CD4-positive, alpha-beta T cell treated with Interleukin-4 for 4 hours (primary cell): ENCODE measurements at places on chromosomes 12 and 14.

DNA sequence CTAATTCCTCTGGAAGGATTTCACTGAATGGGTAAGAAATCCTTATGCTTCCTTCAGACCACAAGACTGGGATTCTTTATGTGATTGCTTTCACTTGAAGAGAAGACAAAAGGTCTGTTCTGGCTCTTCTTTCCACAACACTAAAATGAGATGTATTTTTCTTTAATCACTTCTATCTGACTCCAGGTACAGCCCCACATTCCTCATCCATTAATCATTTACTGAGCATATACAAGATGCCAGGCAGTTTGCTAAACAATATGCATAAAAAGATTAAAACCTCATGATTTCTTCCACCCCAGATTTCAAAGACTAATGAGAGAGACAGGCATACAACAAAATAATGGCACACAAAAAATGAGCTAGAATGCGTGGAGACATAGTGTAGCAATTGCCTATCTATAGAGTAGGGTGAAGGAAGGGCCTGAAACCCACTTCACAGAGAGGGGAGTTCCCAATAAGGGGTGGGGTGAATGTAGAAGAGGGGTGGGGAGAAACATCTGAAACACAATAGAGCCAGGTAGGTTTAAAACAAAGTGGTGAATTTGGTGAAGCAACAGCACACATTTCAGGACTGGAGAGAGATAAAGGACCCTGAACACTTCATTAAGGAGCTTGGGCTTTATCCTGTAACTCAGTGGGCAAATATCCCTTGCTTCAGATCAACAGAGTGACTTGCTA, 65.1 kb upstream of the PRB2 start:
- DNase-seq: no peak

GRCh38 chr12:66813137-66813892, 134.4 kb upstream of the GRIP1 start:
- no peak for DNase-seq

DNA sequence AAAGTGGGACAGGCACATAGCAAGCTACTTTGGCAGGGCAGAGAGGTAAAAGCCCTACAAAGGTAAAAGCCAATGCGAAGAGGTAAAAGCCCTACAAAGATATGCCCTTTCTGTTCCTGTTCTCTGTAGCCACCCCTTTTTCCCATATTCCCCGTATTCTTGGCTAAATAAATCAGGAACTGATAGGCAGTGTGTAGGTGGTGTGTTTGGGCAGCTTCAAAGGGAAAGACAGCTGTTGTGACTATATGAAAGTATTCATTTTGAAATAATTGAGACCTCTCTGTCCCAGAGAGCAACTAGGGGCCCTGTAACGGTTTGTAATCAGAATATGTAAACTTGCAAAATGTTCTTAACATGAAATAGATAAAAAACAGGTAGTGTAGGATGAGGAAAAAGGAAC, 11.3 kb upstream of the SLC41A2 start:
- no peak for DNase-seq

DNA sequence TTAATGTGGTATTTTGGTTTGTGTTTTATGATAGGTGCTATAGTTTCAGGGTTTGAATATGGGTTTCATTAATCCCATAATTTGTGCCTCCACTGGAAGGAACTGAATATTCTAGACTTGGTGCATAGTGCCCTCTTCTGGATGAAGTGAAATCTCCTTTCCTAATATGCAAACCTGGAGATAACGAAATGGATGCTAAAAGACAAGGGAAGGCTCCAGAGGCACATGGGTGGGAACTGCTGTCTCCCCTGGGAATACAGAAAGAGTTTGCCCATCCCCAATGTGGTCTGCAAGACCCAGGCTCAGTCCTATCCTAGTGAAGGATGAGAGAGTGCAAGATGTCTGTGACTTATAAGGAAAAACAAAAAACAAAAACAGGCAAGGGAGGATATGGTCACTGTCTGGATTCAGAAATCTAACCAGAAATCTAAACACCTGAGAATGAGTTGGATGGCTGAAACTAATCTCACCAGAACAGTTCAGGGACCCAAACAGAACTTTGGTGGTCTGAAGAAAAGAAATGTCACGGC, 142.3 kb upstream of the TMPO start:
- peak; percentile 7 for DNase-seq

DNA sequence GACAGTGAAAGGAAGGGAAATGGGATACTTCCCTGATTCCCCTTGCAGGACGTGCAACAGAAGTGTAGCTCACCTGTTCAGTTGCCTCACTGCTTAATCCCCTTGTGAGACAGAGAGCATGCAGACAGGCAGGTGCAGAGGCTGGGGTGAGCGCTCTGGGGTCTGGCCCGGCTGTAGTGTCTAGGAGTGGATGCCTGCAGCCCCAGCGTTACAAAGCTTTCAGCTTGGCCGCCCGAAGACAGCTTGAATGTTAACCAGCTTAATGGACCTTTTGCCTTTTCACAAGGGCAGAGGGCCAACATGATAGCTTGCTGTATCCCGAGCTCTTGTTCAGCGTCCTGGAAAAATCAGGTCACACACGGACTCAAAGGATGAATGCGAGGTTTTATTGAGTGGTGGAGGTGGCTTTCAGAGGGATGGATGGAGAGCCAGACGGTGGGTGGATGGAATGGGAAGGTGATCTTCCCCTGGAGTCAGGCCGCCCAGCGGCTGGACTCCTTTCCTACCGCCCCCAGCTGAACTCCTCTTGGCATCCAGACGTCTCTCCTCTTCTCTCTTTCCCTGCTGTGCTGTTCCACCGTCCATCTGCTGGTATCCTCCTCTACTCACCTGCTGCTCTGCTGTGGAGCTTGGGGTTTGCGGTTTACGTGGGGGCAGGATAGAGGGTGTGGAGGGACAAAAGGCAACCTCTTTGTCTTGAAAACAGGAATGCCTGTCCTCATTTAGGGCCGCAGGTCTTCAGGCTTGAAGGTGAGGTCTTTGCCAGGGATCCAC, 86.2 kb upstream of the RESF1 start:
- DNase-seq: no peak

DNA sequence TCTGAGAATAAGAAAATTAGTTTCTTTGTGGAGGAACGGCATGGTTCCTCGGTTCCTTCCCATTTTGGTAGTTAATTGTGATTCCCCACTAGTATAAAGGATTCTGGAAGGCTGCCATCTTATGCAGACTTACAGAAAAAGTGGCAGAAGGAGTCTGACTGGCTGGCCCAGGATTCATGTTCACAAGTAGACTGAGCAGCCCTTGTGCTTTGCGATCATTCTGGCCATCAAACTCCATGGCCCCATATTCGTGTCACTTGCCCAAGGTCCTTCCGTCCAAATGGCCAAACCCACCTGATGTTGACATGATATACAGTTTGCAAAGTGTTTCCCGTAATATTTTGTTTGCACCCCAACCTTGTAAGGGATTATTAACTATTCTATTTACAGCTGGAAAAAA, 297.2 kb upstream of the AMIGO2 start:
- DNase-seq: no peak

GRCh38 chr14:74635847-74636246, 23.8 kb upstream of the LTBP2 start:
- no peak for DNase-seq

GRCh38 chr12:67921286-67921685, 68.0 kb upstream of the IFNG-AS1 start:
- DNase-seq: no peak

GRCh38 chr12:104055686-104056388, 5.8 kb upstream of the GLT8D2 start:
- no peak for DNase-seq

GRCh38 chr12:29212682-29213403, 63.8 kb downstream of the FAR2 start:
- no peak for DNase-seq

GRCh38 chr12:87930033-87930432, 99.2 kb downstream of the C12orf50 start:
- DNase-seq: no peak

DNA sequence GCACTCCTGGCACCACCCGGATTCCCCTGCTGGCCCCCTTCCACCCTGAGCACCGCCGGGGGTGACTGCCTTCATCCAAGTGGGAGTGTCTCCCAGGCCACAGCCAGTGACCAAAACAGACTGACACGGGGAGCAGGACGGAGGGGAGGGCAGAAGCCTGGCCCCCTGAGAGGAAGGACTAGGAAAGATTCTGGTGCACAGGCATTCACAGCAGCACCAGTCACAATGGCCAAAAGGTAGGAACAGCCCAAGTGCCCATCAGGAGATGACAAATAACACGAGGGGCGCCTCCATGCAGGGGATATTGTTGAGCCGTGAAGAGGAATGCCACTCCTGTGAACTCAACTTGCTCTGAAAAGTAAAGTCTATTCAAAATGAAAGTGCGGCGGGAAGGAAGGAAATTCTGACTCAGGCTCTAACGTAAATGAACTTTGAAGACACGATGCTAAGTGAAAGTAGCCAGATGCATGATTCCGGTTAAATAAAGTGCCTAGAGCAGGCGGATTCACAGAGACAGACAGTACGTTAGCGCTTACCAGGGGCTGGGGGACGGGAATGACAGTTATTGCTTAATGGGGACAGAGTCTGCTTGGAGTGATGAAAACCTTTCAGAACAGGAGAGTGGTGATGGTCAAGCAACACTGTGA, 146.1 kb upstream of the NCOR2 start:
- peak; percentile 80 for DNase-seq

DNA sequence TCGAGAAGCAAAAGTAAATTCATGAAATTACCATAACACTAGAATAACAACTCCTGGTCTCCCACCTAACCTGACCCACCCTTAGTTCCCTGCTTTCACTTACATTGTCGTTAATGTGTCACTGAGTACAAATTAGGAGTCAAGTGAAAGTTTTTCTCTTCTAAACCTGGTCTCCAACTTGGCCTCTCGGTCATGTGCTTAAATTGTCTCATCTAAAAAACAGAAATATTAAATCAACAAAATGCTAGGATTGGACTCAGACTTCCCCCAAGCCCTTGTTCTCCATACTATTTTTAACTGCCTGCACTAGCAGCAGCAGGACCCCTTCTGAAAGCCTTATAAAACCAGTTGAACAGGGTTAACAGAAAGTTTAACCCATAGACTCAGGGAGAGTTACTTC, 1.8 kb upstream of the BTG1 start:
- no peak for DNase-seq

DNA sequence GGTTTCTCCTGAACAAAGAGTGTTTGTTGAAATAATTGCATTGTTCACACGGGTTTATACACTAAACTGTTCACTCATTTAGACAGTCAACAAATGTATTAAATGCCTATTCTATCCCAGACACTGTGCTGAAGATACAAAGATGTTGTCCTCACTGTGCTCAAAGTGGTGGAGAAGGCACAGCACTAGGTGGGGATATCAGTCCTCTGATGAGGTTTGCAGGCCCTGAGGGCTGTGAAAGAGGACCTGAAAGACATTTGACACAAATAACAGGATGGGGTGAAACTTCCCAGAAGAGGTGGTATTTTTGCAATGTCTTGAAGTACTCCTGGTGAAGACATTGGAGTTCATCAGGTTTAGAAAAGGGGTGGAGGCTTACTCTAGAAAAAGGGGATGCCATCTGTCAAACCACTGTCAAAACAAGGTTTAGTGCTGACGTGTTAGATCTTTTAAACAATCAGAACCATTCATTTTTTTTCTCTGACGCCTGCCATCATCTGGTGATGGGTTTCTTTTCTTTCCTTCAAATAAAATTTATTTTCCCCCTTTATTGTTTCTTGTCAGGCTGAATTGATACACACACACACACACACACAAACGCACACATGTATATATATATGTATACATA, 69.5 kb downstream of the ACSS3 start:
- no peak for DNase-seq

- no peak for DNase-seq
Observed at GRCh38 chr14:67112344-67112743, 76.9 kb upstream of the GARIN2 start.

GRCh38 chr14:103854017-103854808, 6.8 kb upstream of the PPP1R13B start:
- DNase-seq: no peak

DNA sequence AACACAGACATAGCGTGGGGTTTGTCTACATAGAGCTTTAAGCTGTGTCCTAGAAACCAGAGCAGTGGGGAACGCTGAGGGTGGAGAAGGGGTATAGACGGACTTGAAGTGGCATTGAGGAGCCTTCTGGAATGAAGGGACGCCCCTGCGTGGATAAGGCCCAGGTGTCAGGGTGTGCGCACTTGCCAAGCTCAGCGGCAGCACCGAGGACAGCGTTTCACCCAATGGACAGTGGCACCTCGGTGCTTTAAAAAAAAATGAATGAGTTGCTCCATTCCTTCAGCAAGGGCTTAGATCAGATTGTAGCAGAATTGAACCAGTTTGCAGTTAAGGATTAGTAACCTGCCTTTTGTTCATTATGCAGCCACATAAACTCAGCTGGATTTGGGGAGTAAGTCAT, 33.6 kb upstream of the MMP17 start:
- DNase-seq: no peak

GRCh38 chr12:6644903-6645302, 2.3 kb downstream of the ACRBP start:
- DNase-seq: no peak

- no peak for DNase-seq
Observed at GRCh38 chr14:62696929-62697328, 348.3 kb downstream of the KCNH5 start.

GRCh38 chr12:26467351-26467750, 272.0 kb downstream of the SSPN start:
- no peak for DNase-seq

- DNase-seq: no peak
Observed at GRCh38 chr12:93743229-93743998, 66.2 kb downstream of the CRADD start.

- no peak for DNase-seq
Observed at GRCh38 chr12:96185914-96186313, 8.3 kb upstream of the ELK3 start.

DNA sequence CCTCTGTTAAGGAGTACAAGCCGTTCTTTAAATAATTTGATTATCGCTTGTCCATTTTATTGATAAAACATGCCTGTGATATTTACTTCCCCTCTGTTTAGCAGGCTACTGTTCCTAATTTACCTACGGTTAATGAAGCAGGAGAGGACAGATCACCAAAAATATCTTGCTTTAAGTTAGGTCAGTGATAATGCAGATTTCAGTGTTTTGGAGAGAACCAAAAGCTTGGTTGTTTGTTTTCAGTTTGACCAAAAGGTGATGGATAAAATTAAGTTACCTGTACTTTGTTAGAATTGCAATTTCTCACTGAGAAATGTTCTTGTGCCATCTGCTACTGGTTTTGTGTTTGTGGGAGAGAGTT, 958 bp downstream of the SPATS2 start:
- no peak for DNase-seq

- peak; percentile 50 for DNase-seq
Observed at GRCh38 chr12:57093415-57094207, 4.7 kb downstream of the NAB2 start.

GRCh38 chr12:32486158-32486557, 86.8 kb downstream of the FGD4 start:
- no peak for DNase-seq
